ENCODE measurements at places on chromosomes 5 and 9. TPM values are rescaled to one million over a fixed set of nuclear protein-coding genes. Genes with fewer than 3 reads are reported as not detected.

Gene CARTPT
- polyA plus RNA-seq: not detected

Gene EIF4E1B
- not detected for polyA plus RNA-seq

Gene LCN1
- not detected for polyA plus RNA-seq

Gene ABCA1
- polyA plus RNA-seq: 2.7 TPM

Gene CCDC192
- not detected for polyA plus RNA-seq
